ENCODE measurements at places on chromosomes 6 and 20.

- DNase-seq: no peak
These were observed 93.6 kb downstream of the PCSK2 start for GRCh38 chr20:17320456-17320855.

DNA sequence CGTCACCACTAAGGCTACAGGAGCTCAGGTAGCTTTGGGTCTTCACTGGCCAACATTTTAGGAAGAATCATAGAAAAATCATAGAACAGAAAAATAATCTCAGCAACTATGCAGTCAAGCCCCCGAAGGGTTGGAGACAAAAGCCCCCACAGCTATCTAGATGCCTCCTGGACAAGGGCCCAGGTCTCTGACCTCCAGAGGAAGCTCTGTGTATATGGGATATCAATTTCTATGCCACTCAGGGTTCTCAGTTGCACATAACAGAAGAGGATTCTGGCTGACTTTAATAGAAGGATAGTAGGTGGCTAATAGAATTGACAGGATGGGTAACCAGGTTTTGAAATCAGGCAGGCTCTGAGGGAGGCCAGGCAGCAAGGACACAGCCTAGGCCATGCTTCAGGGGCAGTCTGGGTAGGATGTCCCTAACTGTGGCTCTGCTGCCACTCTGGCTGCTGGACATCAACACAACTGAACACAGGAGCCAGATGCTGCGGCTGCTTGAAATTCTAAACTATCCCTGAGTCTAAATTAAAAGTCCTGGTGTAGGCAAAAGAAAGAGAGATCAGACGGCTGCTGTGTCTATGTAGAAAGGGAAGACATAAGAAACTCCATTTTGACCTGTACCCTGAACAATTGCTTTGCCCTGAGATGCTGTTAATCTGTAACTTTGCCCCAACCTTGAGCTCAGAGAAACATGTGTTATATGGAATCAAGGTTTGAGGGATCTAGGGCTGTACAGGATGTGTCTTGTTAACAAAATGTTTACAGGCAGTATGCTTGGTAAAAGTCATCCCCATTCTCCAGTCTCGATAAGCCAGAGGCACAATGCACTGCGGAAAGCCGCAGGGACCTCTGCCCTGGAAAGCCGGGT, 65.6 kb downstream of the TRMT6 start:
- no peak for DNase-seq

DNA sequence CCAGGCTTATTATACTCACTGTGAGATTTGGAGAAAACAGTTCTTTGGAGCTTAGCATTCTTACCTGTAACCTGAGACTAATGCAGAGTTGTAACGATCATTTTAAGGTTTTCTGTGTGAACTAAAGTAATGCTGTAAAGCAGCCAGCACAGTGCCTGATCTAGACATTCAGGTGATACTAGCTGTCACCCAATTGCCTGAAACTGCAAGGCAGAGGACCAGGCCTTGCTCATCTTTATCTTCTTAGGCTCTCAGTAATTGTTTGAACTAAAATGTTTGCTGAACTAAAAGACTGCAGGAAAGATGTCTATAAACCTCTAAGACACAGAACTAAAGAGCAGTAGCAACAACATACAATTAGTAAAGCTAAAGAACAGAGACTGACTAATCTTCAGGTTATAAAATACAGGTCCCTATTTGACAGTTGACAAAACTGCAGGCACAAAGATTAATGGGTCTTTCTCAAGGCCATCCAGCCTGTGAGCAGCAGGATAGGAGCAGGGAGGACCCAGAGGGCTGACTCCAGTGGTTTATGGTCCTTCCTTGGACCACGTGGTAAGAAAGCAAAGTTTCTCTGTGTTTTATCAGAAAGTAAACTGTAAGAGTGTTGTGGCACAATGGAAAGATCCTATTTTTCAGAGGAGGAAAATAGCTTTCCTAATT, 31.4 kb downstream of the SMLR1 start:
- DNase-seq: no peak

GRCh38 chr6:159555082-159555875, 137.8 kb downstream of the SOD2 start:
- DNase-seq: no peak

DNA sequence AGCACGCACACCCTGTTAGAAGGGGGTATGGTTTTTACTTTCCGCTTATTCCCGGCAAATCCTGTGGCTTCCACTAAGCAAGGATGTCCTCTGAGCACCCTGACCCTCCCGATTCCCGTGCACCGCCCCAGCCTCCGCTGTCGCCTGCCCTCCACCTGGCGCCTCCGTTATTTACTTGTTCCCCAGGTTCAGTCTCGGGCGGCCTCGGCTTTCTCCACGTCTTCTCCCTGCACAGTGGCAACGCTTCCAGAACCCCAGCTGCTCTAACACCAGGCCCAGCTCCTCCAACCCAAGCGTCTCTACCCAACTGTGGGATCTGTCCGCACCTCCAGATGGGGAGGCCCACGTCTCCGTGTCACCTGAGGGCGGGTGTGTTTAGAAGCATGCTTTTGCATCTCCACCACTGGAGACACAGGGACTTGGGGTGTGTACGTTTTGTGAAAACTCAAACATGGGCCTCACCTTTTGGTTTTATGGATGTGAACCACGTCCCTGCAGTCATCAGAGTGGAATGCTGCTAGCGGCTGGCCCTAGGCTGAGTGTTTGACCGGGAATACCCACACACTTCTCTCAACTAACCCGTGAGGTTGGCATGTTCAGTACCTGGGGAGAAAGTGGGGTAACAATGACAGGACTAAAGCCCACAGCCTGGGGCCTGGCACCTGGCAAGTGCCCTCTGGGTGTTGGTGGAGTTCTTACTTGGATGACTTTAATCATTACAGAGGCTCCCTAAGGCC, 79.9 kb downstream of the THBS2 start:
- DNase-seq: no peak

DNA sequence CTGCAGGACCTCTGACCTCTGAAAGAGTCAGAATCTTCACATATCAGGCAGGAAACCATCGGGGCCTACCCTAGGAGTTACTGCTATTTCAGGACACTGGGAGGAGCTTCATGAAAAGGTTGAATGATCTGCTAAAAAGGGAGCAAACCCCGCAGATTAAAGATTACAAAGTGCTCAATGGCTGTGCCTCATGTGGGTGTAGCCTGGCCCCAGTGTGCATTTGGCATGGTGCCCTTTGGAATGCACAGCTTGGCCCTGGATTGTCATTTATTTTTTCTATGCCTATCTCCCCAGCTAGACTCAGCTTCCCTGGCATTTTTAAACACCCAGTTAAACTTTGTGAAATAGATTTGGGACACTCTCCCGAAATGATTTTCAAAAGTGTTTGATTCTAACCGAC, 368.5 kb upstream of the SPTLC3 start:
- DNase-seq: no peak

GRCh38 chr20:17720755-17721154, 21.0 kb downstream of the BANF2 start:
- no peak for DNase-seq

Data from stimulated activated CD4-positive, alpha-beta T cell treated with anti-CD3 and anti-CD28 coated beads, Interleukin-4, amount 100 ng/mL, for 4 hours (primary cell).